Left hindlimb (tissue), 1 donor: ENCODE measurements at places on chromosomes 12 and 14.
A peak's percentile ranks its signal among the peaks of the same experiment; 100 is the strongest.

- no peak for DNase-seq
Measured at GRCh38 chr12:21526721-21527345, 737 bp downstream of the SPX start.

DNA sequence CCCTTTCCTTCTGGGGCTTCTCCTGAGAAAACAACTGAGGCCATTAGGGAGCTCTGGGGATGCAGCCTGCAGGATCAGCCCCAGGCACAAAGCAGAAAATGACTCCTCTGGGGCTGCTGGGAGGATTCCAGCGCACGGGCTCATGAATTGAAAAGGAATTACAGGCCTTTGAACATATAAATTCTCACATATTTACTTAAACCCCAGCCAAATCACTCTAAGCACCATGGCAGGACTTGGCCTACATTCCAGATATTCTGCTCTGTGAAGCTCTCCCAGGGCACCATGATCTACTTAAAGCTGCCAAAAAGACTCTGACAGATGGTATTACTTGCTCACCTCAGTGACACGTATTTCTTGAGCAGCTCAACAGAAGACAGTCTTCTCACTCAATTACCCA lies 87.2 kb downstream of the ZFC3H1 start:
- DNase-seq: peak; percentile 40

DNA sequence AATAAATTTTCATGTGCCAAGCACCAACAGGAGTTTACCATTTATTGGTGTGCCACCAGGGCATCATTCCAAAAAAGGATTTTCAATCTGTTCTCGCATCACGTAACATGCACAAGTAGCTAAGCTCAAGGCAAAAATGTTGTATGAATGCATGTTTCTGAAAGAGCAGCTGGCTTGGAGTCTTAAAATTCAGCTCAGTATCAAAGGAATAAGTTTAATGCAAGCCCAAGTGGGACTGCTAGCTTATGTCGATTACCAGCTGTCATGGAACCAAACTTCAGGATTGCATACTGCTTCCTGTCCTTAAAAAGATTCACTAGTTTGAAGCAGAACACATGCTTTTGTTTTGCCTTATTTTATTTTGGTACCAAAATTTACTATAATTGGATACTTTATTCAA lies 437.0 kb downstream of the FSCB start:
- no peak for DNase-seq

- DNase-seq: no peak
Measured at GRCh38 chr14:24839617-24840203, 205.7 kb upstream of the GZMB start.
